ENCODE measurements at places on chromosomes 11 and 22.
A peak's percentile ranks its signal among the peaks of the same experiment; 100 is the strongest.

DNA sequence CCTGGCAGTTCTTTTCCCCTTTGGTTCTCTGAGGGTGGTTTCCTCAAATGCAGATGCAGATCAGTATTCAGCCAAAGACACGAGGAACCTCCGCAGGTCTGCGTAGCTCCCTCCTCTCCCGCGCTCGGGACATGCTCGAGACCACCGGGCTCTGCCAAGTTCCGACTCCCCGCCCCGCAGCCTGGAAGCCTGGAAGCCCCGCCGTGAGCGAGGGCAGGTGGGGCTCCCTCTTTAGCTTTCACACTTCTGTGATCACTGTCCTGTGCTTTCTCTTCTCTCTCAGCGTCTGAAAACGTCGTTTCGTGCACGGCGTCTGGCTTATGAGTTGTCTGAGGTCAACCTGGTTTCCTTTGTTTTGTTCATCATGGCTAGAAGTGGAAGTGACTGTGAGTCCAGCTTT lies 26.6 kb downstream of the ZBED4 start:
- DNase-seq = no peak

- peak; percentile 21 for DNase-seq
Observed at GRCh38 chr11:64728757-64729365, 5.9 kb upstream of the NRXN2 start.

GRCh38 chr11:45484326-45484883 lies 181.0 kb downstream of the CHST1 start:
- no peak for DNase-seq

GRCh38 chr22:25563761-25564319 lies 635 bp upstream of the GRK3 start:
- peak; percentile 43 for DNase-seq

DNA sequence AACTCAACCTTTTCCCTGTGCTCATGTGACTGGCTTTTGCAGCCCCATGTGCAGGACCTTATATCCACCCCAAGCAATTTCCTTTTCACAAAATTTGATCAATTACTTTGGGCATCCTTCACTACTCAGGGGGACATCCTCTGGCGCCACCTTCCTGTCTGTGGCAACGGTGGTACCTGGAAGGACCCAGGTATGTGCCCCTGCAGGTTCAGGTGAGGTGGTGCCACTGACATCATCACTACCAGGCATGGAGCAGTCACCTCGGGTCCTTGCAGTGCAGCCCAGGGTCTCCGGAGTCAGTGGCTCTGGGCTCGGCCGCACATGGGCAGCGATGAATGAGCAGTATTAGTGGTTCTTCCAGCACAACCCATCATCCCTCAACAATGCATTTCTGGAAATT lies 37.7 kb upstream of the B3GAT1 start:
- no peak for DNase-seq

- DNase-seq = no peak
Observed at GRCh38 chr11:45864041-45864440, 16.8 kb downstream of the CRY2 start.

DNA sequence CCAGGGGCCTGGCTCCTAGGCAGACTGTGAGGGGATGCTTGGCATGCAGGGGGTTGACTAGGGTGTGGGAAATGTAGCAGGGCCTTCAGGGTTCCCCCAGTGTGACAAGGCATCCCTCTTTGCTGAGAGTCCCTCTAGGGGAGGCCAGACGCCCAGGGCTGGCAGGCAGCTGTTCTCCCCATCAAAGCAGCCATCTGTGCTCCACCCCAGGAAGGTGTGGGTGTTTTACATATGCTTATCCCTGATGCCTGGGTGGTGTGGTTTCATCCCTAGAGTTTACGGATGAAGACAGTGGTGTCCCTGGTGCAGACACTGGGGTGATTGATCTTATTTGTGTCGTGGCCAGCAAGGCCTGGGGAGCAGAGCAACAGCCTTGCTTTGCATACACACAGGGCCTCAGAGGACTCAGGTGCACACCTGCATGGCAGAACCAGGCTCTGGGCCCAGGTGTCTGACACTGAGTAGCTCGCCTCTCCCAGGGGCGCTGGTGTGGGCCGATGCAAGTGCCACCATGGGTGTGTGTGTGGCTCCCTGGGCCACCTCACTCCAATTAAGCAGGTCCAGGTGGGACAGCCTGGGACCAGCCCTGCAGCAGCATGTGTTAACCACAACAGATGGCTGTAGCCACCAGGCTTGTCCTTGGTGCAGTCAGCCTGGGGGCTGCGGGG lies 74.2 kb downstream of the MED15 start:
- no peak for DNase-seq

- no peak for DNase-seq
Observed at GRCh38 chr11:44530413-44531115, 34.9 kb upstream of the CD82 start.

GRCh38 chr11:59069087-59069486 lies 17.0 kb upstream of the GLYATL1B start:
- no peak for DNase-seq

- DNase-seq = peak; percentile 57
Observed at GRCh38 chr22:32803020-32803737, 1.7 kb downstream of the TIMP3 start.

- no peak for DNase-seq
Observed at GRCh38 chr22:30753701-30754100, 59.0 kb downstream of the OSBP2 start.

GRCh38 chr11:47314992-47315391 lies 37.5 kb downstream of the MYBPC3 start:
- DNase-seq = no peak

DNA sequence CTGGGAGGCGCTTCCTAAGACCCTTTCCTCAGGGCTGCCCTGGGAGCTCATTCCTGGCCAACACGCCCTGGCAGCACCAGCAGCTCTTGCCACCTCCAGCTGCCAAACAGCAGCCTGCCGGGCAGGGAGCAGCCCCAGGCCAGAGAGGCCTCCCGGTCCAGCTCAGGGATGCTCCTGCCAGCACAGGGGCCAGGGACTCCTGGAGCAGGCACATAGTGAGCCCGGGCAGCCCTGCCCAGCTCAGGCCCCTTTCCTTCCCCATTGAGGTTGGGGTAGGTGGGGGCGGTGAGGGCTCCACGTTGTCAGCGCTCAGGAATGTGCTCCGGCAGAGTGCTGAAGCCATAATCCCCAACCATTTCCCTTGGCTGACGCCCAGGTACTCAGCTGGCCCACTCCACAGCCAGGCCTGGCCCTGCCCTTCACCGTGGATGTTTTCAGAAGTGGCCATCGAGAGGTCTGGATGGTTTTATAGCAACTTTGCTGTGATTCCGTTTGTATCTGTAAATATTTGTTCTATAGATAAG lies 7.6 kb downstream of the SLC39A13 start:
- DNase-seq = peak; percentile 89

- no peak for DNase-seq
Observed at GRCh38 chr11:18768978-18769377, 22.6 kb downstream of the PTPN5 start.

DNA sequence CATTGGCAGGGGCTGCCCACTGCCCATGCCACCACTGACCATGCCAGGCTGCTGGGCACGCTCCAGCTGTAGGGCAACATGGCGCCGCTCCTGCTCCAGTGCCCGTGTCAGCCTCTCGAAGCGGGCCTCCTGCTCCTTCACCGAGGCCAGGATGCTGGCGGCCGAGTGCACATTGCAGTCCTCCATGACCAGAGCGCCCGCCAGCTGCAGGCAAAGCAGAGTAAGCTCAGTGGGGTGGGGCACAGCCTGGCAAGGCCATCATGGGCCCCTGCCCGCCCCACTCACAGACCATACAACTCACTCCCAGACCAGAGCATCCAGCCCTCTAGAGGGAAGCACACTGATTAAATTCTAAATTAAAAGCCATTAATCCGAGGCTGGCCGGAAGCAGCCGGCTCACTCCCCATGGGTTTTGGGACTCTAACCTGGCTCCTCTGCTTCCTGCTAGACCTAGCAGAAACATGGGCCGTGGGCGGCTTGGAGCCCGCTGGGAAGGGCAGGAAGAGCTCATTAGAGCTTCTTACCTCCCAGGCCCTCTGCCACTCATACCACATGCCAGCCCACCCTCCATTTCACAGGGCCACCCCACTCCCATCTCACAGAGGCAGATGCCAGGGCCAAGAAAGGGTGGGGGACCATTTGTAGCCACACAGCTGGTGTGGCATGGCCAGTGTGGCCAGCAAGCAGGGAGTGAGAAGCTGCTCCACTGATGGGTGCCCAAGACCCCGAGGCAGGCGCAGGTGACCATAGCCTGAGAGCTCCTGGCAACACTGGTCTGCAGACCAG lies 25.8 kb downstream of the ARVCF start:
- peak; percentile 35 for DNase-seq

DNA sequence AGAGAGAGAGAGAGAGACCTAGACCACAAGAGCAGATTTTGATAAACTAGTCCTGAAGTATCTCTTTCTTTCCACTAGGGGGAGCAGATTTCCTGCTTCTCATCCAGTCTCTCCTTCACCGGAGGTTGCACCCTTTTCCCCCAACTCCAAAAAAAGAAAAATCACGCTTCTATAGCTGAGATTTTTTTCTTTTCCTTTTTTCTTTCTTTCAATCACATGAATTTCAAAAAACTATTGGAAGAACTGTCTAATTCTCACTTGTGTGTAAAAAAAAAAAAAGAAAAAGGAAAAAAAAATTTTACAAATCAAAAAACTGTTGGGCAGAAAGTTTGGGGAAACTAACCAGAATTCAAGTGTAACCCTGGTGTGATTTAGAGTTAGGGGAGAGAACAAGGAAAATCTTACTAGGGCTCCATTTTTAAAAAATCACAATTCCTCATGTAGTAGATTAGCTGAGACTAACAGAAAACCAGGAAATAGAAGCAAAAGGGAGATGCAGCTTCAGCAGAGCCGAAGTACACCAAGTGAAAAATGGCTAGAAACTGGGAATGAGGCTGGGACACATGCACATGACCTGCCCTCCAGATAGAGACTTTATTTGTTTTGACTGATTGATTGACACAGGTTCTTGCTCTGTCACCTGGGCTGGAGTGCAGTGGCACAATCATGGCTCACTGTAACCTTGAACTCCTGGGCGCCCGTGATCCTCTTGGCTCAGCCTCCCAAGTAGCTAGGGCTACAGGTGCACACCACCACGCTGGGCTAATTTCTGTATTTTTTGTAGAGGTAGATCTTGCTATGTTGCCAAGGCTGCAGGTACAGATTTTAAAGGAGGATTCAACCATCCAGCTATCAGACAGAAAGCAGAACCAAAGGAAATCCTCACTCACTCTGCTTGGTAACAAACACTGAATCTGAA lies 27.1 kb downstream of the SDHD start:
- no peak for DNase-seq

- DNase-seq = no peak
Observed at GRCh38 chr11:64659417-64660144, 63.4 kb downstream of the NRXN2 start.

DNA sequence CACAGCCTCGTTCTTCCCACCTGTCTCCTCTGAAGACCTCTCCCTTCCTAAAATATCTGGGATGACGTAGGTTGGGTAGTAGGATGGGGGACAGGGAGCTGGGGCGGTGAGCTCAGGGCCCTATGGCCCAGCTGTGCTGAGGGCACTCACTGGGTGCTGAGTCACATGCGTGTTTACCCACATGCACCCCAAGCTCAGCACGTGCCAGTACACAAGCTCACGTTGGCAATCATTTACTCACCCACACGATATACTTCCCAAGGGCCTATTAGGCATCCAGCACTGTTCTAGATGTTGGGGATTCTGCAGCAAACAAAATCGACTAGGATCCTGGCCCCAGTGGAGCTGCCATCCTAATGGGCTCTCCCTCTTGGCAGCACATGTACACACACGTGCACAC lies 28.7 kb downstream of the ARAP1 start:
- DNase-seq = no peak

- DNase-seq = no peak
Observed at GRCh38 chr22:30252411-30253204, 6.0 kb upstream of the LIF start.

DNA sequence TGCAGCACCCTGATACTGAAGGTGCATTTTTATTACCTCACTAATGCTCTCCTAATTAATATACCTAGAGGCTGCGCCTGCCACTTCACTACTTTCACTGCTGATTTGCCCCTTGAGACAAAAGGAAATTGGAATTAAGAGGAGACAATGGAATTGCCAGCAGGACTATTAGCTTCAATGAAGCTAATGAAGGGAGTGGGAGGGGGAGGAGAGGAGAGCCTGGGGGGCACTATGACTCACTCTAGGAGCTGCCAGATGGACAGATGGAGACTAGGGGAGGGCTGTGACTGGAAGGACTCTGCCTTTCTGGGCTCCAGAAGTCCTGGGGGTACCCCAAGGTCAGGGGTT lies 102.8 kb upstream of the DRD2 start:
- no peak for DNase-seq

DNA sequence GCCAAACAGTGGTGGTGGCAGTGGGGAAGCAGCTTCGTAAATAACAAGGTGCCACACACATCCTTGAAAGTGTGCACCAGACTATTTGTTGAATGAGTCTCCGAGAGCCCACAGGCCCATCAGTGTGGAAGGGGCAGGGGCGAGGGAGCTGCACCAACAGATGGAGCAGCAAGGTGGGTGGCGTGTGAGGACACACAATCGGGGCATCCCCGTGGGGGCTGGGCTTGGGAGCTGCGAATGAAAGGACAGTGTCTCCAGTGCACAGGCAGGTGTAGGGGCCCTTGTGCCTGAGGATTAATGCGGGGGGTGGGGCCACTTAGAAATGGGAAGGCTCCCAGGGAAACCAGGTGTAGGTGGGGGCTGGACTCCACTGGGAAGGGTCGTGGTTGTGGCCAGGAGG lies 2.8 kb downstream of the NRXN2 start:
- DNase-seq = no peak

DNA sequence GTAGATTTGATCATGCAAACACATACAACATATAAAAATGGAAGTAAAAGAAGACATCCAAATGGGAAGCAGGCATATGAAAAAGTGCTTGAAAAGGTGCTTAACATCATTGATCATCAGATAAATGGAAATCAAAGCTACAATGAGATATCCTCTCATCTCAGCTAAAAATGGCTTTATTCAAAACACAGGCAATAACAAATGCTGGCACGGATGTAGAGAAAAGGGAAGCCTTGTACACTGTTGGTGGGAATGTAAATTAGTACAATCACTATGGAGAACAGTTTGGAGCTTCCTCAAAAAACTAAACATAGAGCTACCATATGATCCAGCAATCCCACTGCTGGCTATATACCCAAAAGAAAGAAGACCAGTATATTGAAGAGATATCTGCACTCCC lies 549 bp upstream of the TCN1 start:
- no peak for DNase-seq
